ENCODE measurements at places on chromosomes 5 and 9.
A peak's percentile ranks its signal among the peaks of the same experiment; 100 is the strongest.

GRCh38 chr9:113380869-113381378 is 4.1 kb upstream of the HDHD3 start:
- DNase-seq: no peak

DNA sequence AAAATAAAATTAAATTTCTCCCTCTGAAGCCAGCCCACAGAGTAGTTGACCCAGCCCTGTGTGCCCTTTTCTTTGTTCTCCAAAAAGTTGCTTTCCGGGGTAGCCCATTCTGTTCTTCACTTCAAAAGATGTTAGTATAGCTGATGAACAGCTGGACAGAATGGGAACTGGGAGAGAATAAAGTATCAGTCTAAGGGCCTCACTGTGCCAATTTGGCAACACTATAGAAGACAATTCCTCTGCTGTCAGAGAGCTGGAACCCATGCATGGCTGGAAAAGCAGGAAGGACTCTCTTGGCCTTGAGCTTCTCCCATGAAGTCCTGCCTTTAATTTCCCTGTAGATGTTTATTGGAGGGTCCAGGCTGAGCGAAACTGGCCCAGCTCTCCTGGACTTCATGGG is 11.0 kb upstream of the TNFSF8 start:
- no peak for DNase-seq

GRCh38 chr5:141077826-141078225 is 16.6 kb upstream of the PCDHB2 start:
- no peak for DNase-seq

GRCh38 chr5:2780421-2781171 is 29.1 kb upstream of the IRX2 start:
- DNase-seq: no peak

GRCh38 chr5:180717989-180718388 is 21.9 kb downstream of the OR2Y1 start:
- DNase-seq: no peak

DNA sequence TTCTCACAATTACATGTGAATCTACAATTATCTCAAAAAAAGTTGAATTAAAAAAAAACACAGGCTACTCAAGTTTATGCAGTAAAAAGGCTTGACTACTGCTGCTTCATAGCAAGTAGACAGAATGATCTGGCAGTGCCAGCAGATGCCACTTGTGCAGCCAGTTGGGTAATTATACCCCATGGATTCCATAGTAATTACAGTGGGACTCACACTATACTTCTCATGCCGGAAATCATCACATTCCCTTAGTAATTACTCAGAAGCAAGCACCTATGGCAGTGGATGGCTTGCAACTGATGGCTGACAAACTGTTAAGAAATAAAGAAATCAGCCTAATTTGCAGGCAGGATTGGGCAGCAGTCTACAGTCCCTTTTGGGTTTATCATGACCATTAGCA is 463.2 kb upstream of the KLF4 start:
- DNase-seq: no peak

- DNase-seq: no peak
Measured at GRCh38 chr9:117444501-117444900, 29.6 kb upstream of the ASTN2 start.

GRCh38 chr5:41281215-41281810 is 68.0 kb upstream of the C6 start:
- no peak for DNase-seq

GRCh38 chr5:68438876-68439275 is 223.3 kb downstream of the PIK3R1 start:
- DNase-seq: no peak

DNA sequence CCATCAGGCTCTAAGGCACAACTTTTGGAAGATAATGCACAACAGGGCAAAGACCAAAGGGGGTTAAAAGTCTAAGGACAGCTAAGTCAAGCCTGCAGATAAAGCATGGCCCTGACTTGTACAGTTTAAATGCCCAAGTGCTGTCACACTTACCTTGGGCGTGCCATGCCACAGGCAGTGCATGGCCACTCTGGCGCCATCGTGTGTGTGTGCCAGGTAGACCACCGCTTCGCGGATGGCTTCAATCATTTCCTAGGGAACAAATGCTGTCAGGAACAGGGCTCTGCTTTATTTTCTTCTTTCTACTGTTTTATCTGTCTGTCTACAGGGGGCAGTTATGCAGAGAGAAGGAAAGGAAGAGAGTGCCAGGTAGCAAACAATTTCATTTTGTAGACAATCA is 19.3 kb downstream of the PUM3 start:
- peak; percentile 34 for DNase-seq

DNA sequence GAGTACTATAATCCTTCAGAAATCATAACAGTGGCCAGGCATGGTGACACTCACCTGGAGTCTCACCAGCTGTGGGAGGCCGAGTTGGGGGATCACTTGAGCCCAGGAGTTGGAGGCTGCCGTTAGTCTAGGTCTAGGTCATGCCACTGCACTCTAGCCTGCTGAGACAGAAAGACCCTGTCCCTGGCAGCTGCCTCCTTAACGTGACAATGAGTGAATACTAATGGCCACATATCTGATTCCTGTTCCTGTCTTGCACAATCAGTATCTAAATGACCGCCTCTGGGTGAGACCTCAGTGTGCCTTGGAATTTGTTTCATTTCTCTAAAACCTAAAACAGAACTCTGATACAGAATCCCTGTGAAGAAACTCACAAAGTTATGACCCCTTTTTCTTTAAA is 131.0 kb upstream of the DAB2 start:
- DNase-seq: no peak

DNA sequence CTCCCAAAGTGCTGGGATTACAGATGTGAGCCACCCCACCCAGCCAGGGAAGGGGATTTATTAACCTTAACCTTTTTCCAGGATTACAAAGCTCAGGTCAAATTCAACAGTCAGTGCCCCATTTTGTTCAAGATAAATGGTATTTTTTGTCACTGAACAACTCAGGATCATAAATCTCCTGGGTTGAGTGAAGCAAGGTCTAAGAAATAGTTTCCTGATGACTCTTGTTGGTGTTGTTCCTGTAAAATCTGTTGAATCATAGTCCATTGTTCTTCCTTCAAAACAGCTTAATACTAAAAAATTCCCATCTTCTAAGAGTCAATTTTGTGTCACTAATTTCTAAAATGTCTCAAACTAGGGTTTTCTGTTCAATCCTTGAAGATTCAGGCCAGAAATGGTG is 33.9 kb upstream of the JMY start:
- DNase-seq: no peak

- no peak for DNase-seq
Measured at GRCh38 chr9:33272061-33272460, 7.2 kb downstream of the CHMP5 start.

All from activated CD4-positive, alpha-beta T cell treated with anti-CD3 and anti-CD28 coated beads for 48 hours (primary cell).